Activated naive CD4-positive, alpha-beta T cell treated with anti-CD3 and anti-CD28 coated beads for 36 hours (primary cell): ENCODE measurements at places on chromosomes 13 and 19. TPM values are rescaled to one million over a fixed set of nuclear protein-coding genes. Genes with fewer than 3 reads are reported as not detected.

DENND1C gene
- total RNA-seq = 55.7 TPM

SIGLEC9 gene
- total RNA-seq = 1.9 TPM

DNA sequence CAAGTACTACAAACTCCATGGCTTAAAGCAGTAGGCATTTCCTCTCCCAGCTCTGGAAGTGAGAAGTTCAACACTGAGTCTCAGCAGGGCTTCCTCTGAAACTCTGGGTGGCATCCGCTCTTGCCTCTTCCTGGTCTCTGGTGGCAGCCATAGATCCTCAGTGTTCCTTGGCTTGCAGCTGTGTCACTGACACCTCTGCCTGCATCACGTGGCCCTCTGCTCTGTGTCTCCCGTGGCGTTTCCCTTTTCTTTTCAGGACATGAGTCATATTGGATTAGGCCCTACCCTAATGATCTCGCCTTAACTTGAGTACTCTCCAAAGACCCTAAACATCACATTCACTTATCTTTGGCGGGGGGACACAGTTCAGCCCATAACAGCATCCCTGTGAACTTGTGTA lies 466.7 kb downstream of the MYO16 start:
- no peaks in the 10 kb centered on the region for H3K4me1 ChIP-seq
- no peaks in the 10 kb centered on the region for H3K36me3 ChIP-seq
- H3K27ac ChIP-seq = no peak overlapping the region
- H3K4me3 ChIP-seq = no peak overlapping the region
- H3K27me3 ChIP-seq = peaks cover 22% of the 10 kb centered on the region
- DNase-seq = no peak

DNA sequence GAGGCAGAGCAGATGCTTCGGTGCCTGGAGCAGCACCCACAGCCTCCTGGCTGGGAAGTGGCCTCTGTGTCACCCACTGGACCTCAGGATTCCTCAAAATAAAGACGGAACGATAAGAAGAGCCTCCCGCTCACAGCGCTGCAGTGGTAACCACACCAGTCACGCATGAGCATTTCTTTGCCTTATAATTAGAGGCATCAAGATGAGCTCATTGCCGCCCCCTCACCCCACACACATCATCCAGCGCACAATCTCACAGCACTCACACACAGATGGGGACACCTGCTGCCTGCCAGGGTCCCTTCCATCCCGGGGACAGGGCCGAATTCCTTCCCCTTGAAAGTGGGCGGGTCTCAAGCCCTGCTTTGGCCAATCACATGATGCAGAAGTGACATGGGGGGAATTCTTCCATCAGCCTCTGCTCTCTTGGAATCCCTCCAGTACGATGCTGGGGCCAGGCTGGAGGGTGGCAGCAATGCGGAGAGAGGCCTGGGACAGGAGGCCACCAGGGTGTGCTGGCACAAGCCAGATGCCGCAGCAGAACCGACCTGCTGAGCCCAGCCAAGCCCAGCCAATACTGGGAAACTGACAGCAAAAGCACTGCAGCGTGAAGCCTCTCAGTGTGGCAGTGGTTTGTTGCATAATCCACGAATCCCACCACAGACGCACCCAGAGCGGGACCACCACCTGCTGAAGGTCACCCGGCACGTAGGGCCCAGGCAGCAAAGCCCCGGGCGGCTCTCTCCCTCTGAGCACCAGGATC lies 16.0 kb downstream of the PIP5K1C start:
- no peaks in the 10 kb centered on the region for H3K27me3 ChIP-seq
- H3K27ac ChIP-seq = no peak overlapping the region
- H3K4me1 ChIP-seq = peaks cover 26% of the 10 kb centered on the region
- no peak overlapping the region for H3K4me3 ChIP-seq
- no peak for DNase-seq
- peaks cover 16% of the 10 kb centered on the region for H3K36me3 ChIP-seq

DNA sequence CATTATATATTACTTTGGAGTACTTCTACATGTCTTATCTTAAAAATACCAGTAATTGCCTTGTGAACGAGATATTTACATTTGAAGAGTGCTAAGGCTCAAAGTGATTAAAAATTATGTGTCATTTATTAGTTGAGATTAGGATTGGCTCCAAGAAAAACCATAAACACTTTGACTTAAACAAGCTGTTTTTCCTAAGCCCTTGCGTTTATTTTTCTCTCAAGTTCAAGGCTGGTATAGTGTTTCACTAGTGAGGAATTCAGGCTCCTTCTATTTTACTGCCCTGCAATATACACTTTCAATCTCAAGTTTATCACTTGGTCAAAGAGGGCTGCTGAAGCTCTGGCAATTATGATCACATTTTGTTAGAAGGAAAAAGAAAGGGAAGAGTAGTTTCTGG lies 49.9 kb downstream of the UFM1 start:
- DNase-seq = no peak
- no peak overlapping the region for H3K4me3 ChIP-seq
- H3K36me3 ChIP-seq = no peaks in the 10 kb centered on the region
- H3K27ac ChIP-seq = no peak overlapping the region
- peaks cover 4% of the 10 kb centered on the region for H3K4me1 ChIP-seq
- H3K27me3 ChIP-seq = peaks cover 25% of the 10 kb centered on the region

DNA sequence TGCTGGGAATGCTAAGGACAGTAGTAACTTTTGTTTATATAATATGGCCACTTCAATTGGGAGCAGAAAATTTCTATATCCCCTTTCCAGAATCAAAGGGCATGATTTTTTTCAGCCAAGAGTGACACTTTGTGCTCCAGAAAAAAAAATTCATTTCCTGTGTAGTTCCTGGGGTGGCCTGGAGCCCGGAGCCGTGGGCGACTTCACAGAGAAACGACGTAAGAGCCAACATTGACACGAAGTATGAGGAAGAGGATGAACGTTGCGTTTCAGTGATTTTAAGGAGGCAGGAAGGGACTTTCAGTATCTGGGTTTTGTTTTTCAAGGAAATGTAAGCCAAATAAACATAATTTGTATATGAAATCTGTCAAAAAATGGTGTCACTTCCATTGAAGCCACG lies 187.6 kb downstream of the STK24 start:
- H3K27ac ChIP-seq = no peak overlapping the region
- H3K27me3 ChIP-seq = peaks cover 2% of the 10 kb centered on the region
- H3K4me1 ChIP-seq = no peaks in the 10 kb centered on the region
- H3K4me3 ChIP-seq = no peak overlapping the region
- no peak for DNase-seq

GRCh38 chr19:48461651-48461981 lies 6.2 kb downstream of the KCNJ14 start:
- DNase-seq = no peak
- no peak overlapping the region for H3K4me3 ChIP-seq
- H3K27me3 ChIP-seq = no peaks in the 10 kb centered on the region
- no peaks in the 10 kb centered on the region for H3K4me1 ChIP-seq

GRCh38 chr13:49100637-49101570 lies 119.2 kb upstream of the MLNR start:
- no peaks in the 10 kb centered on the region for H3K36me3 ChIP-seq
- peaks cover 21% of the 10 kb centered on the region for H3K4me1 ChIP-seq
- no peaks in the 10 kb centered on the region for H3K27me3 ChIP-seq

- H3K27me3 ChIP-seq = no peaks in the 10 kb centered on the region
- no peak overlapping the region for H3K27ac ChIP-seq
- no peaks in the 10 kb centered on the region for H3K4me1 ChIP-seq
- H3K36me3 ChIP-seq = peaks cover 28% of the 10 kb centered on the region
- H3K4me3 ChIP-seq = no peak overlapping the region
These were observed 29.1 kb downstream of the CUL4A start for GRCh38 chr13:113238536-113238935.

- no peak overlapping the region for H3K27ac ChIP-seq
- DNase-seq = no peak
- H3K4me3 ChIP-seq = no peak overlapping the region
- H3K36me3 ChIP-seq = peaks cover 11% of the 10 kb centered on the region
These were observed 14.5 kb downstream of the LIPE start for GRCh38 chr19:42412661-42413076.

- no peak overlapping the region for H3K27ac ChIP-seq
- H3K4me3 ChIP-seq = no peak overlapping the region
- DNase-seq = no peak
- H3K4me1 ChIP-seq = peaks cover 27% of the 10 kb centered on the region
- H3K36me3 ChIP-seq = peaks cover 2% of the 10 kb centered on the region
These were observed 9.3 kb upstream of the PEAK3 start for GRCh38 chr19:2291185-2291751.
